LNCaP clone FGC (cell line): ENCODE measurements at places on chromosomes 11 and 22.
A peak's percentile ranks its signal among the peaks of the same experiment; 100 is the strongest.

DNA sequence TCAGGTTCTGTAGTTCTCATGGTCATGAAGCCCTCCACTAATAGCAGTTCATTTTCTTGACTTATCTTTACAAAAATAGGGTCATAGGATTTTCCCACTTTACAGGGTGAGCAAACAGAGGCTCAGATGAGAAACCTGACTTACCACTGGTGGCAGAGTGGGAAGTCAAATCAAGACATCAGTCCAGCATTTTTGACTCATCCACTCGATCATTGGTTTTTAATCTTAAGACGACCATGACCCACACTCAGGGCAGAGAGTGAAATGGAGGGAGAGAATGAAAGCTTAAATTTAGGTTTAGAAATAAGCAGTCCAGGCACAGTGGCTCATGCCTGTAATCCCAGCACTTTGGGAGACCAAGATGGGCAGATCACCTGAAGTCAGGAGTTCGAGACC lies 42.1 kb downstream of the RTL6 start:
- DNase-seq, result no peak

- no peak for DNase-seq
Observed at GRCh38 chr11:62648967-62649364, 2.6 kb upstream of the GANAB start.

DNA sequence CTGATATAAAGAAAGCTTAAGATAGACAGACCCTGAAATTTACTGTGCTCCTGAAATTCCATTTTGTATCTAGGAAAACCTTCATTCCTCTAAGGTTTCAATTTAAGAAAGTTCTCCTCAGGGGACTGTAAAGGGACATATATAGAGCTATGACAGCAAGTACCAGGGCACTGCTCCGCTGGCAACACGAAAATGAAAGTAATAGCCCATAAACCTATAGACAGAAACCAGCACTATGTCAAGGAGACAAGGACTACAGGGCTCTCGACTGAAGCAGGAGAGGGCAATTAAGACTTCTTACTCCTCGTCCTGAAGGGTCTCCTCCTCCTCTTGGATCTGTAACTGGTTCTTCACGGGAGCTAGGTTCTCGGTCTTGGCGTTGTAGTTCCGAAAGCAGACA lies 6.9 kb downstream of the FEZ1 start:
- DNase-seq, result no peak

DNA sequence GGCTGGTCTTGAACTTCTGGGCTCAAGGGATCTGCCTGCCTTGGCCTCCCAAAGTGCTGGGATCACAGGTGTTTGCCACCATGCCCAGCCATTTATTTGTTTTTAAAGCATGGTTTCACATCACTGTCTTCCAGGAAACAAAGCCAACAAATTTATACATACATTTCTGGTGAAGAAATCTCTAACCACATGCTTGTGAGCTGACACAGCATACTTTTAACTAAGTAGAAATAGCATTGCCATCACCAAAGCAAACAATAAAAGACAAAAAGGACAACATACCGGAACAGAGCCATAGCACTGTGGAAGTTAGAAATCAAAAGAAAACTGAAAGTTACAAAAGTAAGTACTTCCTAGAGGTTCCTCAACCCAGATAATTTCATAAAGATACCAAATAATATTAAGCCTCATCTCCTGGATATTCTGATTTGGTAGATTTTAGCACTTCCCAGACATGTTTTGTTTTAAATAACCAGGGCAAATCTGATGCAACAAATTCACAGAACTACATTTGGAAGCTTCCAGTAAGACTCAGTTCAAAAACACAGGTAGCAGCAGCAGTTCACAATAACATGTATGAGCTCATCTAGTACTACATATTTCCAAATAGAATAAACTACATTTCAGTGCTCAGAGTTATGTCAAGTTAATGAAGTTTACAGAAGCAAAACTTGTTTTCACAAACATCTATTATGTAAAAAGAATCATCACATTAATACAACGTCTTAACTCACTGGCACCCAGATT lies 70.6 kb downstream of the RRAS2 start:
- DNase-seq, result peak; percentile 91

DNA sequence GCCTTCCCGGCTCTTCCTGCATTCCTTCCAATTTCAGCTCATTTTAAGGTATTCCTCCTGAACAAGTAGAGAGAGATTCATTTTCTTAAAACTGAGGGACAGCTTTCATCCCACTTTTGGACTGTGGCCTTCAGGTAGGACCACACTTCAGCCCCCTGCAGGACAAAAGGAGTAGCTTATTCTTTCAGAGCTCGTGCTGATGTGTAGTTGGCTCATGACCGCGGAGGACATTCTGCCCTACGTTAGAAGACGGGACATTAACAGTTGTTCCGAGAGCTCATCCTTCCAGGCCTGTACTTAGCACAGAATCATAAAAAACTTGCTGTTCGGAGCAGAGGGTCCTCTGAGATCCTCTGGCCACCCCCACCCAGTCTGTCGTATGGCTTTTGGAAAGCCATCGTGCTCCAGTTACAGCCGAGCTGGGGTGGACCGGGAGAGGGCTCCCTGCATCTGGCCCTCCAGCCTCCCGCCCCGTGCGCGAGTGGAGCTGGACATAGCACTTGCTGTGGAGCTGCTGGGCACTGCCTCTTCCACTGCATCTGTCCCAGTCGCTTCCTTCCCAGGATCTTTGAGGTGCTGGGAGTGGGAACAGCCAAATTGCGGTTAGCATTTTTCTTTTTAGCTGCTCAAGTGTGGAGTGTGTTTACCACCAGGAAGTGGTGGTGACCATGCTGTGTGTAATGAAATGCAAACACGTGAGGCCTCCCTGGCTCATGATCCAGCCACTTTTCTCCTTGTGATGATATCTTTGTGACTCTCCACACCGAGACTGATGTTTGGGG lies 250.3 kb downstream of the TBC1D22A start:
- DNase-seq, result no peak

DNA sequence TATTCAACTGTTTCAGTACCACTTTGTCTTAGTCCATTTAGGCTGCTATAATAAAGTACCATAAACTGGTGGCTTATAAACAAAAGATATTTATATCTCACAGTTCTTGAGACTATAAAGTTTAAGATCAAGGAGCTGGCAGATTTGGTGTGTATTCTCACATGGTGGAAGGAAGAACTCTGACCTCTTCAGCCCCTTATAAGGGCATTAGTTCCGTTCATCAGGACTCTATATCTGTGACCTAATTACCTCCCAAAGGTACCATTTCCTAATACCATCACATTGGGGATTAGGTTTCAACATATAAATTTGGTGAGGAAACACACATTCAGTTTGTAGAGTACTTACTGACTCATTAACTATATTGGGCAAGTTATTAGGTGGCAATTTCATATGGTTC lies 10.7 kb upstream of the ARL14EP start:
- no peak for DNase-seq

DNA sequence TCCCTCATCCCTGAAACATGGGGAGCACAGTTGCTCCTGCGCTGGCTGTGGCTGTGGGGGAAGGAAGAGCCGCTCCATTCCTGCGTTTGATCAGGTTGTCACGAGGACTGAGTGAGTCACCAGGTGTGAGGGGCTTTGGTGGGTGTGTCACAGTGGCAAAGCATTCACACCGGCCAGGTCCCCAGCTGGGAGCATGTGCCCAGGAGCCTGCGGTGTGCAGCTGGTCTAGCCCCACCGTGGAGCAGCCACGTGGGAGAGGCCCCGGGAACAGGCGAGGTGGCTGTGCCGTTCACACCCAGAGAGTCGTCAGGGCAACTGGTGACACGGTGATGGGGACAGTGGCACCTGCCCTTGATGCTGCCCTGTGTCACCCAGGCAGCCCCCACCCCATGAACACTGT lies 47.6 kb upstream of the PPARA start:
- no peak for DNase-seq

DNA sequence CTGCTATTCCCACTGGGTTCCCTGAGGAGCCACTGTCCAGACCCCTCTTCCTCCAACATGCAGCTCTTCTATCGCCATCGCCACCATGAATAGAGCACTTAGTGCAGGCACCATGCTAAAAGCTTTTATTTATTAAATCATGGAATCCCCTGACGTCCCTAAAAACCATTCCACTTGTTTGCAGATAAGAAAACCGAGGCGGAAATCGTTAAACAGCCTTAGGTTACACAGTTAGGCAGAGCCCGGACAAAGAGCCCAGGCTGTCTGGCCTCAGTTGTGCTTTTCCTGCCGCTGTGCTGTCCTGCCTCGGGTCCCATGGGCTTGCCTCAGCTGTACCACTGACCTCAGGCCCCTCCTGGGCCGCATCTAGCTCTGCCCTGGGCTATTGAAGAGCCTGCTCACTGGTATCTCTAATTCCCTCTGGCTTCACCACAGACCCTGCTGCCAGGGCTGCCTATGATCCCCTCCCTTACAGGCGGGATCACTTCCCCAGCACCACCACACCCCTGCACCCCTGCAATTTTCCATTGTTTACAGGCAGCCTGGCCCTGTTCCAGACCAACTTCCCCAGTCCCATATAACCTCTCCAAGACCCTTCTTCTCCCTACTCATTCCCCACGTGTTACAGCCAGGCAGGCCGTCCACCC lies 13.0 kb upstream of the TUB start:
- DNase-seq, result no peak

DNA sequence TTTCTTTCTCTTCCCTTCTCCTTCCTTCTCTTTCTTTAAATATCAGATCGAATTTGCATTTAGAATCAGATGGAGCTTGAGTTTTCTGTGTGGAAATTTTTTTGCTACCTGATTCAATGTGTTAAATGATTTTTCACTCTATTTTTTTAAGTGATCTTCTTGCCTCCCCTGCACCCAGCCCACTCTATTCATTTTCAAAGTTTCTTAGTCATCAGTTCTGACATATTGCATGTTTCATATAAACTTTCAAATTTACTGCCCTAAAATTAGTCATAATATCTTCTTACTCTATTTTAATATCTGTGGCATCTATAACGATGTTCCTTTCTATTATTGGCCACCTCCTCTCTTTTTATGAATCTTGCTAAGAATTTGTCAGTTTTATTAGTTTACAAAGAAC lies 69.1 kb downstream of the MTNR1B start:
- DNase-seq, result no peak

GRCh38 chr11:78295347-78295746 lies 106.6 kb downstream of the USP35 start:
- no peak for DNase-seq
